Esophagus mucosa (tissue), 1 donor: ENCODE measurements at places on chromosomes 12 and 14.

DNA sequence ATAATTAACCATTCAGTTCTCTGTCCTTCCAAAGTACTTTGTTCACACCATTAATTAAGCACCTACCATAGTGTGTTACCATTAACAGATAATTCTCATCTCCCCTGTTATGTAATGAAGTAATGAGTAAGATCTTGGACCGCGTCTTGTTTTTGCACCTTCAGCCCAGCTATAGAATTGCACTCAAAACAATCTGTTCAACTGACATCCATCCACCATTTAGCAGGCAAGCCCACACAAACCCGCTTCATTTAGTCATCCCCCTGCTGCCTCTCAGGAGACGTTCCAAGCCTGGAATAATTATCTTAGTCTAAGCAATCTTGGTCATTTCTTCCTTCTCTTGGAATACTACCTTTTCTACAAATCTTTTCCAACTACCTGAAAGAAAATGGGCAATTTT is 74.4 kb downstream of the DUSP16 start:
- ATAC-seq: peak; percentile 55

GRCh38 chr12:15852383-15852782 is 29.8 kb upstream of the STRAP start:
- ATAC-seq: peak; percentile 33

DNA sequence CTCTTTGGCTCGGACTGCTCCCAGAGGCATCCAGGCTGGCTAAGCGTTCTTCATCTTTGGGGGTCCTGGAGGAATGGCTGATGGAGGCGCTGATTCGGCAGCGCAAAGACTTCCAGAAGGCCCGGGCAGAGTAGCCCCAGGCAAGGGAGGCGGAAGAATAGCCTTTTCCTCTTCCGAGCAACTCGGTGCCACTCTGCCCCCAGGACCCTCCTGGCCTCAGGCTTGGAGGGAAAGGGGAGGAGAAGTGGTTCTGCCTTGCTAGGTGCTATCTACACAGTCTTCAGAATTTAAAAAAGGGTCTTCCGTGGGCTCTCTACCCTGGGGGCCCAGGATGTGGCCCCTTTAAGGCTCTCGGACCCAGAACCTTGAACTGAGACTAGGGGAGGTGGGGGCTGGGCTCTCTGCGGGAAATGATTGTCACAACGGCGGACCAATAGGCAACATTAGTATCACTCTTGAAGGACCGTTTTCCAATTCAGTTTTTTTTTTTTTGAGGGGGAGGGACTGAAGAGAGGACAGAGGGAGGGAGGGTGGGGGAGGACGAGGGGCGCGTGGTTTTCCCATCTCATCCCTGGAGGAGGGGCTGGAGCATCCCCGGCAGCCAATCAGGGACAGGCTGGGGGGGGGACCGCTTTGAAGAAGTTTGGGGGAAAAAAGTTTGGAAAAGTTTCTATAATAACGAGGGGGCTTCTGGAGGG is at the start of gene NFATC4:
NFATC4 (plus strand) TSS at position 671 of the 698 bp plus-strand sequence. CDS start 157 bp downstream, outside the sequence.
- no peak for ATAC-seq

DNA sequence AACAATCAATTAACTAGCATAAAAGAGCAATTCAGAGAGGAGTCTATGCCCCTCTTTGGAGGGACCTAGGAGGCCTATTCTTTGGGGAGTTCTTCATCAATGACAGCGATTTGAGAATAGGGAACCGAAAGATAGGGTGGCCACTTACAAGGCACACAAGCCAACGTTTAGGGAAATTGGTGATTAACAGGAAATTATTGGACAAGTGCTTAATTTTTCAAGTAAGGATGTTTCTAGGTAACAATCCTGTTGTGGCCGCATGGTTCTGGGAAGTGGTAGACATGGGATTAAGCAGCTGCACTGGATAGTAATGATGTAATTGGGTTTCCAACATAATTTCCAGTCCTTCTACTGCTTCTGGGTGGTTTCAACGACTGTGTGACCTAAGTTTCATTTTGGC is 83.2 kb downstream of the HMGA2 start:
- no peak for ATAC-seq

GRCh38 chr12:15982071-15982470 is 70.9 kb downstream of the DERA start:
- ATAC-seq: no peak

DNA sequence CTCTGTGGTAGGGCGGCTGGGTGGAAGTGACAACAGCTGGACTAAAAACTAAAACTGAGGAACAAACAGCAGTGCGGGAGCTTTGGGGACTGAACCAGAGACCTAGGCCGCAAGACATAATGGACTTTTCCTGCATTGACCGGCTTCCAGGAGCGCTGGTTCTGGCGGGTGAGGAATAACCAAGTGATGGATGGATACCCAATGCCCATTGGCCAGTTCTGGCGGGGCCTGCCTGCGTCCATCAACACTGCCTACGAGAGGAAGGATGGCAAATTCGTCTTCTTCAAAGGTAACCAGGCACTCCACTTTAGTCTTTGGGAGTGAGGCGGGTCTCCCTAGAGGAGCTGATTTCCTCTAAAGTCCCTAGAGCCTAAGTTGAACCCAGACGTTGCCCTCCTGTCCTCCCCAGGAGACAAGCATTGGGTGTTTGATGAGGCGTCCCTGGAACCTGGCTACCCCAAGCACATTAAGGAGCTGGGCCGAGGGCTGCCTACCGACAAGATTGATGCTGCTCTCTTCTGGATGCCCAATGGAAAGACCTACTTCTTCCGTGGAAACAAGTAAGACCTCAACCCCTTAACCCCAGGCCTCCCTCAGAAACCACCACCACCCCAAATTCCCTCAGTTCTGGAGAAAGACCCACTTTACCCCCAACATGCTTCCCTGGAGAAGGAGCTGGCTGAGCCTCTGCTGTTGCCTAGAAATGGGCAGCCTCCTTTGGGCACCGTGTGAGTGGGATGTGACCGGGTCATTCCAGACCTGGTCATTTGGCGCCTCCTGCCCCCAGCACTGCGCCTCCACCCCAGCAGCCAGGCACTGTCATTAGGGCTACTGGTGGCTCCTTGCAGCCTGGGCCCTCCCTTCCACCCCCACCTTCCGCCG is 8.1 kb downstream of the MMP14 start:
- no peak for ATAC-seq

- ATAC-seq: peak; percentile 63
These were observed 62.7 kb downstream of the FBXO34 start for GRCh38 chr14:55333711-55334485.

DNA sequence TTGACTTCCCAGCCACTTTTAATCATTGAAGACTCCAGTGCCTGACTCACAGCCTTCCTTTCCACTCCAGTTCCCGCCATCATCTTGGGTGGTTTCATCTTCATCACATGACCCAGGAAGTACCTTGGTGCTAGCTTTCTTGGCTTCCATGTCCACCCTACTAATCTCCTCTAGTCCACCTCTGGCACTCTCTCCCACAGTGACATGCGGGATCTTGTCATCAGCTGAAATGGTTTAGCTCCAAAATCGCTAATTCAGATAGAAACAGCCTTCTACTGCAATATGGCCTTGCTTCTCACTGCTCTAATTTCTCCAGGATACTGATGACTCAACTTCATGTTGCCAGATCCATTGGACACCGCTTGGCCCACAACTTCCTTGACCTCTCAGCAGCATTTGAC is 24.5 kb downstream of the WDR20 start:
- ATAC-seq: peak; percentile 75

DNA sequence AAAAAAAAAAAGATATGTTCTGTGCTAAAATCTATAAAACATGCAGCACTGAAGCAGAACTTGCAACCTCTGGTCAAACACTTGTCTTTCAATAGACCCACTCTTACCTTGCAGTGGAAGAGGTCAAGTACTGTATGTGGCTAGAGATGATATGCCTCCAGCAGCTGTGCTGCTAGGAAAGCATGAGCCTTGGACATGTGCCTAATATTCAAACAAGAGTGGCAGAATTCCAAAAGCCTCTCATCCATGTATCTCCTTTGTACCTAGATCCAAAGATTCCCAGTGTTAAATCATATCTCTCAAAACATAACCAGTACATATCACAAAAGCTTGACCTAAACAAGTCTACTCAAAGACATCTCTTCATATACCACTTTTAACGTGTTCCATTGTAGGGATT is 105.0 kb upstream of the CPNE8 start:
- no peak for ATAC-seq

- ATAC-seq: no peak
These were observed 117.5 kb downstream of the NPAS3 start for GRCh38 chr14:33056213-33056612.

- no peak for ATAC-seq
These were observed 3.1 kb downstream of the LRFN5 start for GRCh38 chr14:41609704-41610183.

GRCh38 chr12:95532851-95533250 is 18.4 kb downstream of the USP44 start:
- ATAC-seq: peak; percentile 59

GRCh38 chr14:59483363-59483762 is 845 bp downstream of the L3HYPDH start:
- ATAC-seq: peak; percentile 2

GRCh38 chr14:67653651-67654280 is 20.7 kb downstream of the VTI1B start:
- ATAC-seq: no peak

DNA sequence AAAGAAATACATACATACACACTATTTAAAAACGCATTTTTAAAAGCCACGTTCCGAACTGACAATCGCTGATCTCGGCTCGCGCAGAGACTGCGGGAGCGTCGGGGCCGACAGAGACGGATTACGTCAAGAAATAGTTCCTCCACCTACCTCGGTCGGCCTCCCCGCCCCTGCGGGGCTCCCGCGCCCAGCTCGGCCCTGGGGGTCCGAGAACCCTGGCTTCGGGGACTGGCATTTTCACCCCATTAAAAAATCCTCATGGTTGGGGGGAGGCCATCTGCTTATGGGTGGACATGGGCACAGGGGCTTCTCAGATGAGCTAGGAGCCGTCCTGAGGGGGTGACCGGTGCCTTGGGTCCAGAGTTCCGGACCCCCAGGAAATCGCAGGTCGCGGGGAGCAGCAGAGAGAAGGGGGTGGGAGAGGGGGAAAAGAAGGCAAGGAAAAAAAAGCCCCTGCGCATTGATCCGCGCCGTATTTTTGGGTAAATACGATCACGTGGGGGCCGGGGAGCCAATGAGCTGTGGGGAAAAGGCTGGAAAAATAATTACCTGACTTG is 324 bp upstream of the HOXC9 start:
- peak; percentile 27 for ATAC-seq

DNA sequence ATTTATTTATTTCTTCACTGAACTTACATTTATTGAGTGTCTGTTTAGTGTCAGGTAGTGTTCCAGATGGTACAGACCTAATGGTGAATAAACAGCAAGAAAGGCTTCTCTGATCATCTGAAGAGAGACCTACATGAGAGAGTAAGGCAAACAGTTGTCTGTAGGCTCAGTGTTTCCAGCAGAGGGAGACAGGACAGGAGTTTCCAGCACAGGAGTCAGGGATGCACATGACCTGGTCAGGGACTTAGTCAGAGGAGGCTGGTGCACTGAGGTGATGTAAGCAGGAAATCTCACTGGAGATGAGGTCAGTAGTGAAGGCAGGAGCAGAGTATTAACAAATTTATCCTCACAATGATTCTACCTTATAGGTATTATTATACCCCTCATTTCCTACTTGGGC is 233.2 kb downstream of the MDGA2 start:
- ATAC-seq: peak; percentile 32

- ATAC-seq: no peak
These were observed 92.7 kb downstream of the PAH start for GRCh38 chr12:102824218-102824835.

- ATAC-seq: no peak
These were observed 194.3 kb downstream of the SNAPC1 start for GRCh38 chr14:61956517-61956916.

DNA sequence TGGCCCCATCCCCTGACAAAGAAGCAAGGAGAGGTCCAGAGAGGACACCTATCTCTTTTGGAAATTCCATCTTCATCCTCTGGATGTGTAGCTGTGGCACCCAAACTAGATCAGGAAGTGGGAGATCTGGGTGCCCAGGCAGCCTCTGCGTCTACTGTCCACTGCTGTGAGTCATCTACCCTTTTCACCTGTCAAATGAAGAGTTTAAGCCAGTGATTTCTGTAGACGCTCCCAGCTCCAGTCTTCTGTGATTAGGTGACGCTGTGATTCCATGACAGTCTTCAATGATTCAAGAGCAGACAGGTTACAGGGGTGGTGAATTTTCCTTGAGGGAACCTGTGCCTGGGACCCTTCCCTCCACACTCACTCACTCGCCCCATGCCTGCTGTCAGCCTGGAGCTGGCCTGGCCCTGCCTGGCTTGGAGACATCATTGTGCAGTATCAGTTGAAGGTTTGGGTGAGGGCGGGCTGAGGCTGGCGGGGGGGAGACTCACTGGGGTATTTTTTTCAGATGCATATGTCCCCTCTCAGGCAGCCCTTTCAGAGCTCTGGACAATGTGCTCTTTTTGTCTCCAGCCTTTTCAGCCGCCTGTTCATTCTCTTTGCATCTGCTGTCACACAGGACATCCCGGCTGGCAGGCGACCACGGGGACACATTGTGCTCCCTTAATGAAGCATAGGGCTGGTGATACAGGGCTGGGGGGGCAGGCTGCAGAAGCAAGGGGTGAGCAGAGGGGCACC is 56.8 kb upstream of the PARP11 start:
- ATAC-seq: no peak

DNA sequence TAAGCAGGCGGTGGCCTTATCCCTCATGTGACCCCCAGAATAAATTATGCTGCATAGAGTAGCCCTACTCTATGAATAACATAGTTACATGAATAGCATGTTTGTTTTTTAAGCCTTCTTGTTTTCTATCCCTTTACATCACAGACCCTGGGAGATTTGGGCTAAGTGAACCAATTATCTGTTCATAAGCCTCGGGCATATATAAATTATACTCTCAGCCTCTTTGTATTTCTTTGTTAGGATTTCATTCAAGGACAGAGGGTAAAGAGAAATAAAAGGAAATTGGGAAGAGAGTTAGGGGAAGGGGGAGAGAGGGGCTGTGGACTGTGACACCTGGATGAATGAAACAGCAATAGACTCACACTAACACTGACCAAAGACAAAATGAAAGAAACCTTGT is 35.3 kb upstream of the RTRAF start:
- ATAC-seq: no peak

GRCh38 chr14:93960774-93961438 is 15.5 kb downstream of the ASB2 start:
- no peak for ATAC-seq

DNA sequence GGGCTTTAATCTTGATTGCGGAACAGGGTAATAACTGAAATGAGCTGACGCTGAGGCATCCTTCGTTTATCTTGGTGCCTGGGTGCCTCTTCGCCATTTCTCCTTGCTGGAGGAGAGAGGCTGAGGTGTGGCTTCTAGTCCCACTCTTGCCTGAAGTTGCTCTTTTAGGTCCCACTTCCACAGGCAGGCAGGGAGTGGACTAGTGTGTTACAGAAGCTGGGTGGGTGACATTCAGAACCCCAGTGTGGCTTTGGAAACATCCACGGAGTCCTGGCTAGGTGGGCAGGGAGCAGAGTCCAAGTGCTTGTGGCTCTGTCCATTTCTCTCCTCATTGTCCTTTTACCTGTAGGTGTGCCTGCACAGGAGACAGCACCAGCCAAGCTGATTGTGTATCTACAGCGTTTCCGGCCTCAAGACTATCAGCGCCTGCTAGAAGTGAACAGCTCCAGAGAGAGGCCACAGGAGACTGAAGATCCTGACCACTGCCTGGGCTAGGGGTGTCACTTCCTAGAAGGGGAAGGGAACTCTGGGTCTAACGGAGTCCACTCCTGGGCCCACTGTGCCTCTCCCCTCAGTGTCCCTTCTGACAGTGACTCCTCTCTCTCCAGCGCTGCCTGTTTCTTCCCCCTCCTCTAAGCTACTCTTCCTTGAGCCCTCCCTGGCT is 2.4 kb downstream of the THTPA start:
- ATAC-seq: no peak

GRCh38 chr14:75222208-75222701 is 45.8 kb upstream of the TMED10 start:
- ATAC-seq: peak; percentile 91

- ATAC-seq: no peak
These were observed 2.8 kb downstream of the FBXL14 start for GRCh38 chr12:1591543-1591942.
